K562 (cell line): ENCODE measurements at places on chromosomes 7 and 10.

DNA sequence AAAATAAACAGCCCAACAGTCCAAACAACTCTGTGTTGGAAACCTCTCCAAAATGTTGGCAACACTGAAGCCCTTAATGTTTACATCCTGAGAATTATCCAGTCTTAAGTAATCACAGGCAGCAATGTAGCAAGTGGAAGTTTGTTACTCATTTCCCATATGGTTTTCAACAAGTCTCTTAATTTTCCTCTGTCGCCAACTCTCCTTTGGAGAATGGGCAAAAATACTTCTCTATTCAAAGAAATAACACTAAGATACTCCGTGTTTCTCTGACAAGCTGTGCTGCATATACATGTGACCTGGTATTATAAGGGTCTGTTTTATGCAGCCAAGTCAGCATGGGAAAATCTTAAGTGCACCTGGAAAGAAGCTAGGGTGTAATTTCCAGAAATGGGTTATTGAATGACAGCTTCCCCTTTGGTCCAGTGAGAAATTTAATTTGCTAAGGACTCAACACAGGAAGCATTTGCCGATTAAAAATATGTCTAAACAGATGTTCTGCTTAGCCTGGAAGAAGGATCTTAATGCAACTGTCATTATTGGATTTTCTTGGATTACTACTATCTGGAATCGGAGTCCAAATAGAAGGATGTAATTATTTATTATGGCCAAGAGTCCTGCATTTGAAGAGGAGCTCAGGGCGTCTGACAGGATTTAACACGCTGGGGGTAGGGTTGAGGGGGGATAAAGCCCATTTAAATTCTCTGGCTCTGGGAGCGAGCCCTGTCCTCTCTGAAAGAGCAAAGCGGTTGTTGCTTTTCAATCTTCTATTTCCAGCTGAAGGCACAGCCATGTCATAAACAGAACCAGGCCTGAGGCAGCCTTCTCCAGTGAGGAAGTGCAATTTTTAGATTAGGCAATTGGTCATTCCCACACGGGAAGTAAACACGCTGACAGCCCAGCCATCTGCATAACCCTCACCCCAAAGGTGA, 73.1 kb downstream of the TLL2 start:
- no peak for DNase-seq

DNA sequence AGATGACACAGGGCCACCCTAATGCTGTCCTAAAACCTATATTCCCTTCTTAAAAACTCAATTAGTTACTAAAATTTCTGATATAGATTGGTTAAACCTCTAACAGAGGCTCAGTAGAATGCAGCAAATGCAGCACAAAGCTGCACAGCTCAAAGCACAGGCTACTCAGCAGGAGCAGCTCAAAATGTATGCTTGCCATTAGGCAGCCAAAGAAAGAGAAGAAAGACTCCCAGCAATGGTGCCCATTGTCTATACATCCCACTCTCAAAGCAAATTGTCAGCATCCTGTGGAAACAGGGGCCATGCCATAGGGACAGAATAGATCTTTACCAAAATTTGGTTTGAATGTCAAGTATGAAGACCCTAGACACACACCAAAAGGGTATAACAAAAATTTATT, 73.5 kb downstream of the TFPI2 start:
- no peak for DNase-seq

DNA sequence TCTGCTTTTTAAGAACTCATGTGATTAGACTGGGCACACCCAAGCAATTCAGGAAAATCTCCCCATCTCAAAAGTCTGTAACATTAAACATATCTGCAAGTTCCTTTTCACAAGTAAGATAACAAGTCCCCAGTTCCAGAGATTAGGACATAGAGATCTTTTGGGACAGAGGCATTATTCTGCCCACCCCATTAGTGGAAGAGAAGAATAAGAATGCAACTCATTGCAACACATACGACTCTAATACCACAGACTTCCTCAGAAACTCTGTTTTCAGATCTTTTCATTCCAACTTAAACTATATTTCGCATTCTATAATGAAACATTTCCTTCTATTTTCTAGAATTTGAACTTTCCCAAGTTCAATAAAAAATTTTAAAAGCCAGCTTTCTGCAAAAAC, 137.7 kb downstream of the SEMA3C start:
- DNase-seq: no peak

GRCh38 chr10:11539191-11539868, 72.1 kb downstream of the USP6NL start:
- DNase-seq: peak; percentile 29

- no peak for DNase-seq
These were observed 140.5 kb downstream of the LRRC4 start for GRCh38 chr7:127890726-127891125.

- DNase-seq: no peak
These were observed 12.7 kb upstream of the CACUL1 start for GRCh38 chr10:118767297-118768040.

DNA sequence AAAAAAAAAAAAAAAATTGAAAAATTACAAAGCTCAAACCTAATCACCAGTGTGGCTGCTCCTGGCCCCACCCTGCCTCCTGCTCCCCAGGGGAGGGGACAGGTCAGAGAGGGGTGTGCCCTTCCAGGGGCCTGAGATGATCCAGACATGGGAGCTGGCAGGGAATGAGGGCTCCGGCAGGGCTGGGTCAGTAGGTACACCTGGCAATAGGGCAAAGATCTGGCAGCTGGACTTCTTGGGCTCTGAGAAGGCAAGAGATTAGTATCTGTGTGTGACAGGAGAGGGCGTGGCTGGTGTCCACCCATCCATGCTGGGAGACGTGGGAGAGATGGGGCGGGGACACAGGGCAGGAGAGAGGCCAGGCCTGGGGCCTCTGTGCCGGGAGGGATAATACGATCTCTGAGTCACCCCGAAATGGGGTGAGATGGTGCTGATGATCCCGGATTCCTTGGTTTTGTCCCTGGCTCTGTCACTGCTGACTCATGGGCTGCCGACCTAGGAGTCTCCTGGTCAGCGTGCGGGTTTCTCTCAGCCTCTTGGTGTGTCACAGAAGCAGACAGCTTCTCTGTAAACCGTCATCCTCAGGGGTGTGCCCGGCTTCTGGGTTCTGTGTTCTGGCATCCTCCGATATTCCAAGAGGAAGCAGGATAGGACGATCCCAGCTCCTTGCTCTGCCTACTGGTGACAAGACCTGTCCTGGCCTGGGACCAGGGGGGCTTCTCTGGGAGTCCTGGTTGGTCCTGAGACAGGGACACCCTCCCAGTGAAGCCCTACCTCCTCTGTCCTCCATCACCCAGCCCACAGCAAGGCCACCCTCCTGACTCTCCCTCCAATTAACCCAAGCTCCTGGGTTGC, 8.2 kb upstream of the CLDN4 start:
- peak; percentile 99 for DNase-seq

DNA sequence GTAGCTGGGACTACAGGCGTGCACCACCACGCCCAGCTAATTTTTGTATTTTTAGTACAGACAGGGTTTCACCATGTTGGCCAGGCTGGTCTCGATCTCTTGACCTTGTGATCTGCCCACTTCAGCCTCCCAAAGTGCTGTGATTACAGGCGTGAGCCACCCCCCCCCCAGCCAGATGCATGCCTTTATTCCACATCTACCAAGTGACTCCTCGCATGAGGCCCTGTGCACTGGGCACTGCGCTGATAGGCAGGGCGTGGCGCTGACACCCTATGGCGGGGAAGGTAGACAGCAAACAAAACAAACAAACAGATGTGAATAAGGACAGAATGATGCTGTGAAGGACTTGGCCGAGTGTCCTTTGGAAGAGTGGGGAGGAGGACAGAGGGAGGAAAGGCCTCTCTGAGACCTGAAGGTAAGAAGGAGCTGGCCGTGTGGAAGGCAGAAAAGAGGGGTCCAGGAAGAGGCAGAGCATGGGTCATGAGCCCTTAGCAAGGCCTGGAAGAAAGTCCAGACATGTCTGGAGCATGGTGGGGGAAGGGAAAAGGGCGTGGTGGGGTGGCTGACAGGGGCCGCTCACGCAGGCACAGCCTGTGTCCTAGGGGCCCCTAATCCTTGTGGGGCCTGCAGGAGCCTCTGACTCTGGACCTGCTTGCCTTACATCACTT, 47.5 kb upstream of the CACUL1 start:
- DNase-seq: no peak

GRCh38 chr7:70266186-70266585, 667.9 kb downstream of the AUTS2 start:
- no peak for DNase-seq

GRCh38 chr7:139731802-139732470, 45.9 kb downstream of the HIPK2 start:
- DNase-seq: no peak
